Stimulated activated CD8-positive, alpha-beta memory T cell treated with anti-CD3 and anti-CD28 coated beads, Interleukin-4, amount 100 ng/mL, for 1 hour (primary cell): ENCODE measurements at places on chromosomes 7 and 10.

- no peak for DNase-seq
These were observed 2.6 kb downstream of the FUOM start for GRCh38 chr10:133355266-133355665.

- no peak for DNase-seq
These were observed 29.7 kb downstream of the AGAP3 start for GRCh38 chr7:151115836-151116418.

DNA sequence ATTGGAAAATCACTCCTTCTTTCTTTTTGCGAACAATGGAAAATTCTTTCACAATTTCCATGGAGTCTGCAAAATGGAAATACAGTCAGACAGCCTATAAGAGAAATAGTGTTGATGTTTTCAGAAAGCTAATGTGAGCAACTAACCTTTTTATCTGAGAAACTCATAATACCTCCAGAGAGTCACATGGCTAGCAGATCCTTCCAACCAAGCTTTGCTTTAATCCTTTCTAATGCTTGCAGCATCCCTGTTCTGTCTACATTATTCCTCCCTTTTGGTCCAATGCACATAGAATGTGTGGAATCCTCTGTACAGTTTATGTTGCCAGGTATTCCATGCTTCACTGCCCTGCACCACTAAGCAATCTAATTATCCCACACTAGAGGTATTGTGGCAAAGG, 717.5 kb upstream of the LRRN3 start:
- no peak for DNase-seq

DNA sequence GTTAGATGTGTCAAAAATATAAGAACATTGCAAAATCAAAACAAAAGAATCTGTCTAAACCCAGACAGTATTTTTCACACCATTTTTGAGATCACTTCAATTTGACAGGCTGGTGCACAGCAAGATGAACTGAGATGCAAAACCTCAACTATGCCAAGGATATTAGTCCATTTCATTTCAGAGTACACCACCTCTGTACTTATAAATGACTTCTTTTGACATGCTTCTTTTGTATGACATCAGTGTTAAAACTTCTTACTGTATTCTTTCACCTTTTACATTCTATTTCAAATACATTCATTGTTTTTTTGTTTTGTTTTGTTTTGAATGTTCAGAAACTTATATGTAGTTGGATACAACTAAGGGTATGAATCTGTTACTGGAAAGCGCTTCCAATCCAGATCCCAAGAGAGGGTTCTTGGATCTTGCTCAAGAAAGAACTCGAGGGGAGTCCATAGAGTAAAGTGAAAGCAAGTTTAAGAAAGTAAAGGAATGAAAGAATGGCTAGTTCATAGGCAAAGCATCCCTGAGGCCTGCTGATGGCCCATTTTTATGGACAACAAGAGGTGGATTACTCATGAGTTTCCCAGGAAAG, 23.5 kb upstream of the GPR141 start:
- no peak for DNase-seq

- DNase-seq = no peak
These were observed 76.1 kb downstream of the LRRC17 start for GRCh38 chr7:102988631-102989560.

DNA sequence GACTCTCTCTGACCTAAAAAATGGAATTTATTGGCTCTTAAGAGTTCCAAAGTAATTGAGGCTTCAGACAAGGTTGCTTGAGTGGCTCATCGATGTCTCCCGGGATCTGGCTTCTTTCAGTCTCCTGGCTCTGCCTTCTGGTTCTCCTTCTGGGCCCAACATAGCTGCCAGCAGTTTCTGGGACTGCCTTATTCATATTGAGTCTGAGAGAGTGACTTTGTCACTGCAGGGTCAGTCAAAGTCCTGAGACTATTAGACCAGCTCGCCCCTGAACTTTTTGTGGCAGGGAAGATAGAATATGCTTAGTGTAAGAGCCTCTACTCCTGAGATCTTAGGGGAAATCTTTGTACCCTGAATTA, 94.0 kb downstream of the MMRN2 start:
- no peak for DNase-seq

- no peak for DNase-seq
These were observed 1034.2 kb upstream of the C7orf33 start for GRCh38 chr7:147556317-147556716.

- no peak for DNase-seq
These were observed 420.3 kb downstream of the LRMDA start for GRCh38 chr10:75851580-75852345.

DNA sequence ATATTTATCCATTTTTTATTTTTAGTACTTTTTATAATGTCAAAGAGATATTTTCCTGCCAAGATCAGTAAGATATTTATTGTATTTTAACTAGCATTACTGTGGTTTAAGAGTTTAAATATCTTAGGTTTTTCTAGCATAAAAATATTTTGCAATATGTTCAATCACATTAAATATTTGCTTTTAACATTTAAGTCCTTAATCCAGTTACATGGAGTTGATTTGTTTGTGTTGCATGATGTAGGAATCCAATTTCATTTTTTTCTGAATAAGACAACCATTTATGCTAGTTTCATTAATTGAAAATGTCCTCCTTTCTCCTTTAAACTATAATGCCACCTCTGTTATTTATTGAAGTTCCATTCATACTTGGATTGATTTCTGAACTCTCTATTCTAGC, 41.8 kb downstream of the CAV1 start:
- no peak for DNase-seq

DNA sequence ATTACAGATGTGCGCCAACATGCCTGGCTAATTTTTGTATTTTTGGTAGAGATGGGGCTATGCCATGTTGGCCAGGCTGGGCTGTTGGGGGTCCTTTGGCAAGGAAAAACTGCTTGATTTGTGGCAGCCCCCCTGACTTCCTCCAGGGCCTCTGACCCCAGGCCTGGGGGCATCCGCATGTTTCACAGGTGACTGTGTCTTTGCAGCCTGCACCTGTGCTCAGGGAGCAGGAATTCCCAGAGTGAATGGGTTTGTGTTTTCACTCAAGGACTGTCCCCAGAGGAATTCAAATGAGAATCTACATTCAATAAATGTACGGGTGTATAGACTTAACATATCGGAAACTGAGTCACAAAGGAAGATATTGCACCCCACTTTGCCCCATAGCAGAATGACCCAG, 11.6 kb upstream of the CLIP2 start:
- no peak for DNase-seq

- no peak for DNase-seq
These were observed 31.2 kb downstream of the PPP2R2D start for GRCh38 chr10:131931981-131932380.

DNA sequence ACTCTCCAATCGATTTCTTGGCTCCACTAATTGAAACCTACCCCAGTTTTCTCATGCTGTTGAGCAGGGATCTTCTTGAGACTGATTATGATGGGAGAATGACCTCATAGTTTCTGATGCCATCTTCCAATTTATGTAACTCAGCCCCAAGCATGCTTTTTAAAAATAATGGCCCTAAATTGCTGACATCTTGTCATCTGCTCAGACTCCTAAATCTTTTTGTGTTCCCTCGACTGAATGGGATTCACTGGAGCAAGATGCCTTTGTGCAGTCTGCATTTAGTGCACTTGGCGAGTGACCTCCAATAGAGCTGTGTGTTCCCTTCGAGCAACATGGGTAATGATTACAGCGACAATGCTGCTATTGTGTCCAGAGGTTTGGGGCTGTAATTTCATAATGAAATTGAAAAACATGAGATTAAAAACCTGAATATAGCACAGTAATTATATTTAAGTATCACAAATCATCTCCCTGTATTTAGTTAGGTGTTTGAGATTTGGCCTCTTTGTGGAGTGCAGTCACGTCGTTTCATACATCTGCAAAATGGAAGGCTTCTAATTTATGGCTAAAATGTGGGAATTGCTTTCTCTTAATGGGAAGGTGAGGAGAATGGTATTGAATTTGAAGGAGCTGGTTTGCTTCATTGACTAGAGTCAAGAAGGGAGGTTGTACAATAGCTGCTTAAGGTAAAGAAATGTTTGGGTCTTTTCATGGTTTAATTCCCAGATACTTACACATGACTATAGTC, 192.9 kb downstream of the AUTS2 start:
- DNase-seq = no peak

DNA sequence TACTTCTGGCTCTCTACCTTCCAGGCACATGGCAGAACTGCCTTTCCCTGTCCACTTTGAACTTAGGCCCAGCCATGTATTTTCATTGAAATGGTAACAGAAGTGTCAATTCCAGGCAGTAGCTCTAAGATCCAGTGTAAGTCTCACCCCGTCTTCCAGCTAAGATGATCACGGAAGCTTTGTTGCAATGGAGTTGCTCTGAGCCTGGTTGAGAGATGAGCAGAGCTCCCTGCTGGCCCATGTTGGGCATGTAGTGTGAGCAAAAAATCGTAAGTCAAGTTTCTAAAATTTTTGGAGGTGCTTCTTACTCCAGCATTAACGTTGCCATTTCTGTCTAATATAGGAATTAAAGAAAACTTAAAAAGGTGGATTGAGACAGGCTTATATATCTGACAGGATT, 274.4 kb downstream of the IPMK start:
- DNase-seq = no peak

DNA sequence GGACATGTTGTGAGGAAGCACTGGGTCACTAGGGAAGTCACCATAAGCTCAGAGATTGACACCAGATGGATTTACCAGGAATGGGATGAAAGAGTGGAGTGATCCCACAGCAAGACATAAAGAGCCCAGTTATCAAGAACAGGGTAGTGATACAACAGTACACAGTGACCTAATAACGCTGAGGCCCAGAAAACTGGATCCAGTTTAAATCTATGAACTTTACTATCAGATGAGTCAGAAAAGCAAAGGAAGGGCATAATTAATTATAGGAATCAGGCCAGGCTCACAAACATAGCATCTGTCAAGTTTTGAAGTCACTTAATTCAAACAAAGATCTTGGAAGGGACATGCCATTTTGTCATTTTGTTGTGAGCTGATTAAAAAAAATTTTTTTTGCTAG, 73.5 kb downstream of the LRRN3 start:
- no peak for DNase-seq

GRCh38 chr10:127354992-127355391, 158.6 kb upstream of the INSYN2A start:
- no peak for DNase-seq

- no peak for DNase-seq
These were observed 104.4 kb upstream of the FAM3C start for GRCh38 chr7:121500360-121501058.

DNA sequence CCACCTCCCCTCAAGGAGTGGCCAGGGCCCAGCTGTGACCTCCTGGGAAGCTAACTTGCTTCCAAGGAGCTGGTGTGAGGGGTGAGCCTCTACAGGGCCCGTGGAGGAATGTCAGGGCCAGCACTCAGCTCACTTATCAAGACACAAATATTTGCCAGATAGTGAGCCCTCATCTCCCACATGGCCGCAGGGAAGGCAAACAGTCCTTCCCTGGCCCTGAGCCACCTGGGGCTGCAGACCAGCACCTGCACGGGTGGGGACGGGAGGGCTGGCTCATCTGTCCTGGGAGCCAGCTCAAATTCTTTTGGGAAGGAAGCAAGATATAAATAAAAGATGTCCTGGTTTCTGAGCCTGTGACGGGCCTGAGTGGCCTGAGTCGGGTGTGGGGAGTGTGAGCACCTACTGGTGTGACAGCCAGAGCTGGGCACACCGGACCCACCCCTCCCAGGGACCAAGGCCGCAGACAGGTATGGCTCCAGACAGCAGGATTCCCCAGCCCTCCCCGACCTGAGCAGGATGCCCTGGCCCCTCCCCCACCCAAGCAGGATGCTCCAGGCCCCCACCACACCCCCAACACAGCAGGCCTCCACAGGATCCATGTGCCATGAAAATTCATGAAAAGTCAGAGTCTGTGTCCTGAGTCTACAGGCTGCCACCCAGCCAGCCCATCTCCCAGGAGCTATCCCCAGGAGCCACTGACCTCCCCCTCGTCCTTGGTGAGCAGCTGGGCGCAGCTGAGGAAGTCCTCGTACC, 148.0 kb downstream of the MAPK8 start:
- DNase-seq = no peak

DNA sequence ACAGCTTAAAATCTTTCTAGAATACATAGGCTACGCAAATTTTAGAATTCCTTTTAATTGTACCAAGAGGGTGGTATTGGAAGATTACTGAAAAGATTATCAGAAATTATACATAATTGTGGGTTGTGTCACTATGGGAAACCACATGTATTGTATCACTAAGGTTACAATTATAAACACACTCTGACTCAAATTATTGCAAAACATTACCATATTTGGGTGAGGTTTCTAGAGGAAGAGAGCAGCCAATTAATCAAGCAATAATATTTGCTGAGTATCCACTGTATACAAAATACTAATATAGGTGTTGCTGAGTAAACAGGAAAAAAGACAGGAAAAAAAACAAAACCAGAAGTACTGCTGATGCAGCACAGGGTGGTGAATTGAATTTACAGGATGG, 3.1 kb upstream of the CAPZA2 start:
- no peak for DNase-seq

GRCh38 chr10:100741378-100742075, 3.9 kb upstream of the PAX2 start:
- no peak for DNase-seq

DNA sequence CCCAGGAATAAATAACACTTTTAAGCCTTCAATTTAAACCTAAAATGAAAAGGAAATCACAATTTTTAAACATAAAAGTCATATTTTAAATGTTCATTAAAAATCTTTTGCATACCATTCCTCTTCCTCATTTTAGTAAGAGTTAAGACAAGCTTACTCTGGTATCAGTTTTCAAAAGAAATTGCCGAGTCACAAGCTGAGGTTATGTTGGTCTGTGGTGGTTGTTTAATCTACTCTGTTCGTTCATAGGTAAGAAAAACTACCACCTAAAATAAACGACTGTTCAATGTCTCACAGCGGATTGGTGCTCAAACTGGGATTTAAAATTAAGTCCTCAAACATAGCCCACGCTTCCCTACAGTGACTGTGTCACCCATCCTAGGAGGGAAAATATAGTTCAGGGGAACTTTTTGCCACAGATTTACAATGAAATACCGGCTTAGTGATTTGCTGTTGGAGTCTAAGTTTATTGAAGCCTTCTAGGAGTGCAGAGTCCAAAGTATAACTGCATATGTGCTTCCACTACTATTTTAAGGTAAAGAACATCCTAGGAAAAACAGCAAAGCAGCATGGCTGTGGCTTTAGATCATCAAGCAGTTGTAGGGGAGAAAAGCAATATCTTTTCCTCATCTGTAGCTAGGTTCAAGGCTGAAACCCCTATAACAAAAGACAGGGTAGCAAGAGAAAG, 61.1 kb downstream of the GNAT3 start:
- DNase-seq = no peak

DNA sequence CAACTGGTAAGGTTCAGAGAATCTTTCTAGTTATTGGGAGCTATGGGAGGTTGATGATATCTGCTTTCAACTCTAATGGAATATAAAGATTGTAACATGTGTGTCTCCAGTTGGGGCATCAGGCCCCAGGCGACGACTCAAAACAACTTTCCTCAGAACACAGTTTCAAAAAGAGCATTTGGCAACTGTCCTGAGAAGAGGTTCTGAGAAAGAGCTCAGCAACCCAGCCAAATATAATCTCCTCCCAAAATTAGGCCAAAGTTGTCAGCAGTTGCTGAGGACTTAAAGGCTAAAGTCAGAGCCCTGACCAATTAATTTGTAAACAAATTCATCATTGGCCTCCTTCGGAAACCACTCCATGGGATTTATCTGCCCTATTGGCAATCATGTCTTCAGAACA, 251.1 kb upstream of the NFE2L3 start:
- no peak for DNase-seq
